Lung microvascular endothelial cell (primary cell): ENCODE measurements at places on chromosomes 11 and 22. TPM values are rescaled to one million over a fixed set of nuclear protein-coding genes. Genes with fewer than 3 reads are reported as not detected.
A peak's percentile ranks its signal among the peaks of the same experiment; 100 is the strongest.

DNA sequence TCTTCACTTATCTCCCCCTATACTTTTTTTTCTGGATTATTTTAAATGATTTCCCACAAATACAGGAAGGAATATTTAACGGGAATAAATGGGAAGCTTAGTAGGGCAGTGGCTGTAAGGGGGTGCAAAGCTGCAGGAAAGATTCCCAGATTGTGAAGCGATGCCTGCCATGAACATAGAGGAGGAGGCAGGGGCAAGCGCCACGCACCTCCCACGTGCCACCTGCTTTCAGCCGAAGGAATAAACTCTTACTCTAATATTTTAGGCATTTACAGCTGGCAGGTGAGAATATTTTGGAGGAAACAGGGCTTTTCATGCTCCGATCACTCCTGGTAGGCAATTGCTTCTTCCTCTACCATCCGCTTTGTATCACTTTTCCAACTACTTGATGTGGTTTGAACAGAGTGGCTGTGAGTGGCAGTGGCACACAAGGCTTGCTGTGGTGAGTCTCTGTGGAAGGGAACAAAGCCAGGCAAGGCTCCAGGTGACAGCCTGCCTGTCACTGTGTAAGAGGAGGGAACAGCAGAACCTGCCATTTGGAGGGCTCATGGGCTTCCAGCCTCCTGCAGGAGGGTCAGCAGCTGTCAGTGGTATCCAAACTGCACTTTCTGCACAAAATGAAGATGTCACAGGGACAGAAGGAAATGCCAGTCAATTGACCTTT, 54.5 kb upstream of the PLET1 start:
- DNase-seq, result no peak

GRCh38 chr11:72746821-72747220, 5.4 kb downstream of the ARAP1 start:
- DNase-seq, result no peak

DNA sequence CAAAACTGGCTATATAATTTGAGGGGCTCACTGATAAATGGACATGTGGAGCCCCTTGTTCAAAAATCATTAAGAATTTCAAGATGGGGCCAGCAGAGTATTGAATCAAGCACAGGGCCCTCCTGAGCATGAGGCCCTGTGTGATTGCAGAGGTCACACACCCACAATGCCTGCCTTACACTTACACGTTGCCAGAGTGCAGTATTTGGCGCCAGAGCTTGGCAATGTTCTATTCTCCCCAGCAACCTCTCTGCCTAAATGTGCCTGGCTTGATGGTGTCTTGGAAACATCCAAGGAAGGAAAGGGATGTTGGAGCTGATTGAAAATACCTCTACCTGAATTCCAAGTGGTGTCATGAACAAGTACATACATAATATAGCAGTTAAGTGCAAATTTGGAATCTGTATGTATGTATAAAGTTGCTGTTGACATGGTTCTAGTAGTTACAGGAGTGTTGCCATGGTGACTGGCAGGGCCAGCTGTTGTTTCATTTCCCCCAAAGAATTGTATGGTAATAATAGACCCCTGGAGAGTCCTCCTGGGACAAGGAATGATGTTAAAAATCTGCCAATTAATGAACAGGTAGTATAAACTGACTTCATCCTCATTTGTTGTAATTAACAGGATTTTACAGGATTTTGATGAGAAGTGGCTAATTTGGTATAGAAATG, 205.7 kb upstream of the NAV2 start:
- DNase-seq, result no peak

DNA sequence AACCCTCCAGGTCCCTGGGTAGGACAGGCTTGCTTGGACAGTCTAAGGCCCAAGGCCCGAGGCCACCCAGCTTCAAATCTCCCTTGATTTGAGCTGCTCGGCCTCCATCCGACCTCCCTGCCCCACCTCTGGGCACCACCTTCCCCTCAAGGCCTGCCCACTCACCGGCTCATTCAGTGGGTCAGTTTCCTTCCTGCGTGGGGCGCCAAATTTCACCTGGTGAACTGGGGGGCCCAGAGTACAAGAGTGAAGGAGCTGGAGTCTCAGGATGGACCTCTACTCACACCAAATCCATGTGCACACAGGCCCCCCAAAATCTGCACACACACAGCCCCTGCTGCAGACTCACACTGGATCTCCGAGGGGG, 3.8 kb downstream of the MAP4K2 start:
- no peak for DNase-seq

GRCh38 chr11:13110929-13111812, 102.1 kb downstream of the RASSF10 start:
- DNase-seq, result peak; percentile 88

GRCh38 chr11:1891831-1892115, at the start of gene PRR33:
TSS of gene PRR33 (minus strand) at chr11:1891895. CDS start at chr11:1890584, 1,311 bp downstream.
- no peak for DNase-seq

DNA sequence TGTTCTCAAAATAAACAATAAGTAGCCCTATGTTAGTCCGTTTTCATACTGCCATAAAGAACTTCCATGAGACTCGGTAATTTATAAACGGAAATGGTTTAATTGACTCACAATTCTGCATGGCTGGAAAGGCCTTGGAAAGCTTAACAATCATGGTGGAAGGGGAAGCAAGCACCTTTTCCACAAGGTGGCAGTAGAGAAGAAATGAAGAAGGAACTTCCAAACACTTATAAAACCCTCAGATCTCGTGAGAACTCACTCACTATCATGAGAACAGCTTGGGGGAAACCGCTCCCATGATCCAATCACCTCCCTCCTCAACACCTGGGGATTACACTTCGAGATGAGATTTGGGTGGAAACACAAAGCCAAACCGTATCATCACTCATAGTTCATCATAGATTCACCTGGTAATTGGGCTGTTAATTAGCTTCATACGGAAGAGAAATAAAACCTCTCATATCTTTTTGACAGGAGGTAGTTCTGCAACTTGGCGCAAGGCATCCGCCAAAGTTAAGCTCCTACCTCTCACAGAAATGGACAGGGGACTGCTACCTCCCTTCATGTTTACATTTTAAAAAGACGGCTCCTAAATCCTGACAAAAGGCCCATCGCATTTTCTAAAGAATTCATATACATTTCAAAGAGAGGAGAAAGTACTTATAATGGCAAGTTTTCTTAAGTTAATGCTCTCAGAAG, 49.0 kb downstream of the MUC15 start:
- DNase-seq, result no peak

GRCh38 chr11:46445192-46445919, 53.8 kb upstream of the CHRM4 start:
- no peak for DNase-seq

- DNase-seq, result peak; percentile 69
Measured at GRCh38 chr22:46068593-46069491, 81.5 kb upstream of the PPARA start.

DNA sequence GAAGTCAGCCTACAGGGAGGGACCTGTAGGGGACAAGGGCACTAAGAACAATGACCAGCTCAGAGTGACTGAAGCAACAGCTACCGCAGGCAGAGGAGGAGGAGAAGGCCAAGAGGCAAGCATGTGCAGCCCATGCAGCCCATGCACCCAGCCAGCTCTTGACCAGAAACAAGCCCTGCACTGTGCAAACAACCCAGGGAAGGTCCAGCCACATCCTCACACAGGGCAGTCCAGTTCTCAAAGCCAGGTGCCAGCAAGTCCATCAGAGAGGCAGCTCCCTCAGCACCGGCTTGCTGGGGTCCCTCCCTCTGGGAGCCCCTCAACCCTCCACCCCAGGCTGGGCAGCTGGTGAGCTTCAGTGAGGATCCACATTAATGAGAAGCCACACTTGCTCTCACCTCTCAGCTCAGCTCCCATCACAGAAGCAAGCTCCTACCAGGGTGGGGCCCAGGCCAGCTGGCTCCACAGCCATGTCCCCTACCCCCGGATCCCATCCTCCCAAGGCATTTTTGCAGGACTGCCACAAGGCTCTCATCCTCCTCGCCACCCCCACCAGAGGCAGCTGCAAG, 7.1 kb downstream of the DGCR2 start:
- no peak for DNase-seq

GRCh38 chr11:70477609-70478008, 79.3 kb downstream of the CTTN start:
- no peak for DNase-seq

GRCh38 chr22:27952091-27952490, 33.0 kb upstream of the PITPNB start:
- peak; percentile 74 for DNase-seq

- no peak for DNase-seq
Measured at GRCh38 chr11:1831338-1832210, 3.2 kb upstream of the SYT8 start.

Gene CBX6
- 11.9 and 13.3 TPM in 2 replicates for total RNA-seq

Gene SCGB2A2
- total RNA-seq, result not detected in 2 replicates

Gene SLC17A6
- total RNA-seq, result not detected in 2 replicates

Gene GSC2
- total RNA-seq, result not detected in 2 replicates
